ENCODE measurements at places on chromosomes 1 and 21.

- DNase-seq = no peak
Observed at GRCh38 chr1:169914531-169914930, 20.8 kb upstream of the SCYL3 start.

GRCh38 chr1:31798433-31799195 lies 17.2 kb downstream of the SPOCD1 start:
- DNase-seq = no peak

DNA sequence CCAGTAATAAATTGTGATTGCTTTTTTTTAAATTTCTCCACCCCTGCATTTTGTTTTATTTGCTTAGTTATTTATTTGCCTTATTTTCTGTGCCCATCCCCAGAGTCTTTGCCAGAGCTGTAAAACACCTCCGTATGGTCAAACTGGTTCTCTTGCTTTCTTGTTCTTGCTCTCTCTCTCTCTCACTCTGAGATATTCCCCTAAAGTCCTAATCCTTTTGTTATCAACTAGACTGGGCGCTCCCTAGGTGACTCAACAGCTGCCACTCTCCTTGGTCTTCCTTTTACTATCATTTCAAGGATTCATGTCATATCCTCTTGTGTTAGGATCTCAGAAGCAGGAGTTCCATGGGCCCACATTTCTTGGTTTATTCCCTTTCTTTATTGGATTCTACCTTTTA lies 160.0 kb downstream of the PRDM2 start:
- DNase-seq = no peak

DNA sequence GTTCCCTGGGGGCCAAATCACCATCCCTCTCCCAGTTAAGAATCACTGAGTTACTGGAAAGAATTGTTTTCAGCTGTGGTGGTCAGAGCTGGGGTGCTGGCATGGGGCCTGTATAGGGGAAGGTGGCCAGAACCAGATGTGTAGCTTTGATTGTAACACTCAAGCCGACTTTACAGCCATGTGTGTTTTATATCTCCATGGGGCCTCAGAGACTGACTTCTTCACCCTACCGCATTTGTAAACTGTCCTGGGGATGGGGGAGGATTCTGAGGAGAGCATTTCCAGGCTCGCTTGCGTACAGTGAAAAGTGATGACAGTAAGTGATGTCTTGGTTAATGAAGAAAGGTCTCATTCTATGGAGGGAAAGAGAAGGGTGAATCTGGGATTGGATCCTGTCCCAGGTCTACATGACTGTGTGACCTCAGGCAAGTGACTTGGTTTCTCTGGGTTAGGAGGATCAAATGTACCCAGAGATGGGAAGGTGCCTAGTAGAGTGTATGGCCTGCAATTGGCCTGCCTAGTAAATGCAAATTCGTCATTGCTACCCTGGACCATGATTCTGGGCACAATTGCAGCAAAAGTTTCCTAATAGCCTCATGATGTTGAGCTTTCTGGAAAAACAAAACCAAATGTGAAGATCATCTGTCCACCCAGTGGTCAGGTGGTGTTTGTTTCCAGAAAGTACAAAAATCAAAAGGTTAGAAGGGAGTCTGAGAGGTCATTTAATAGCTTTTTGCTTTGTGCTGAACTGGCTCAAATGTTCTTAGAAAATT lies 49.7 kb upstream of the RCC2 start:
- no peak for DNase-seq

- no peak for DNase-seq
Observed at GRCh38 chr1:183472488-183473216, at the start of gene SMG7. Gene SMG7 (plus strand): TSS chr1:183472499. CDS start chr1:183472621, 122 bp downstream.

GRCh38 chr1:182391362-182392049 lies at the start of gene GLUL:
Gene GLUL (minus strand): TSS chr1:182391790. CDS start chr1:182388737, 3,053 bp downstream.
- no peak for DNase-seq

GRCh38 chr1:64814427-64814826 lies 69.6 kb downstream of the RAVER2 start:
- DNase-seq = no peak

DNA sequence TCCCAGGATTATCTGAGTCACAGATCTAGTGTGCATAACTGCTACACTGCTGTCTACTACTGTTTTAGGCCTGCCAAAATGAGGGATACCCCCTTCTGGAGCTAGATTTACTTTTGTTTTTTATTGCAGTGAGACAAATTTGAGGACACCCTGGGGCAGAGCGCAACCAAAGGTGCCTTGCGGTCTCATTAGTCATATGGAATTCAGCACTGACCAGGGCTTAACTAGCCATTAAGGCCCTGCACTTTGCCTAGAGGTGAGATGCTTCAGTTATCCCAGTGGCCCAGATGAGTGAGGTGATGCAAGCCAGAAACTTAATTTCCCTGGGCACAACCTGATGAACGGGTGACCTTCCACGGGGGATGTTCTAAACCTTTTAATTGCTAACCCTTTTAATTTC lies 998 bp upstream of the SPAG17 start:
- no peak for DNase-seq

DNA sequence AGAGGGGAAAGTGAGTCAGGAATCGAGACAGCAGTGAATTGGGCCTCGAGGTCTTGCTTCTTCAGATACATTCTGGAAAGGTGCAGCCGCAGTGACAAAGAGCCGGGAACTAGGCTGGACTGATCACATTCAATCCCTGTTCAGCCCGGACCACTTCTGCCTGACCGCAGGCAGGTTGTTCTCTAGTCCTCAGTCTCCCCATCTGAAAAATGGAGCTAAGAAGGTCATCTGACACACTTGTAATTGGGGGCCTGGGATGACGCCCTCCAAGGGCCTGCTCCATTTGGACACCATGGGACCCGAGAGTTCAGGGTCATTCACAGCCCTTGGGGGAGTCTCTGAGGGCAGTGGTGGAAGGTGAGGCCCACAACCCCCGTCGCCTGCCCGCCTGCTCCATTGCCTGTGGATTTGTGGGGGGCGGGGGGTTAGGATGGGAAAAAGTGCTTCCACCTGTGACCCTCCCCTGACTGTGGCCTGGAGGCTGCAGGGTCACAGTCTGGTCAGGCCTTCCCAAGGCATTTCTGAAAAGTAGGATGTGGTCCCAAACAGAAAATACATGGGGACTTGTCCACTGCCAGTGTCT lies 87.9 kb upstream of the CSF3R start:
- no peak for DNase-seq

DNA sequence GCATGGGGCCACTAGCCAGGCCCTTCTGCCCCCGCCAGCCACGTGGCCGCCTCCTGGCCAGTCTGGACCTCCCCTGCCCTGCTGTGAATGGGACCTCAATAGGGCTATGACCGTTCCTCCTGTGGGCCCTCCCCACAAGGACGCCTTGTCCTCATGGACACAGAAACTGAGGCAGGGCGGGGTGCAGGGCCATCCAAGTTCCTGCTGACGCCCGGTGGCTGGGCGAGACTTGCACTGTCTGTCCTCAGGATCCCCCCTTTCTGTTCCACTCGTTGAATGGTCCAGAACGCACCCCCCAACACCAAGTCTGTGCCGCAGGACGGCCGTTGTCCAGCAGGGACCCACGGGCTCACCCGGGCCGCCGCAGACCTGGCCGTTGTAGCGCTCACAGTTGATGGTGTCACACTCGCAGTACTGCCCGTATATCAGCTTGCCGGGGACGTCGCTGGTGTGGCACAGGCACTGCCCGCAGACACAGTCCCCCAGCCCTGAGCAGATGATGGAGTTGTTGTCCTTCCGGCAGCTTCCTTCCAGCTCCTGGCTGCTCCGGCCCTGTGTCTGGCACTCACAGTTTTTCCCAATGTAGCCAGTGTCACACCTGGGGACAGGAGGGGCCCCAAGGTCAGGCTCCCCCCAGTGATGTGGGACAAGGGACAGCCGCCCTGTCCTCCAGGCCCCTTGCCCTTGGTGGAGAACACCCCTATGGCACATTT lies 16.3 kb upstream of the PTTG1IP start:
- no peak for DNase-seq

DNA sequence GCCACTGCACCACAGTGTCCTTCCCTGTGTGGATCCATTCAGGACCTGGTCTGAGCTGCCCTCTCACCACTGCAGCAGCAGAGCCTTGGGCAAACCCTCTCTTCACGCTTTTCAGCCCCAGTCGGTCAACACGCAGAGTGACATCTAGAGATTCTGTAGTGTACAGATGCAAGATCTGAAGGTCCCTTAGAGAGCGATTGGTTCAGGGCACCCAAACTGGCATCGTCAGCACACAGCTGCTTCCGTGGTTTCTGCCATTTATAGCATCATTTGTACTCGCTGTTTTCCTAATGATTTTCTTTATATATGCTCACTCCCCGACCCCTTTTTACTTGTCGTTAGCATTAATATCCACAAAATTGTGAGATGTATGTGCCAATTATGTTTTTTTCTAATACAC lies 1.5 kb upstream of the ASCL5 start:
- DNase-seq = no peak

DNA sequence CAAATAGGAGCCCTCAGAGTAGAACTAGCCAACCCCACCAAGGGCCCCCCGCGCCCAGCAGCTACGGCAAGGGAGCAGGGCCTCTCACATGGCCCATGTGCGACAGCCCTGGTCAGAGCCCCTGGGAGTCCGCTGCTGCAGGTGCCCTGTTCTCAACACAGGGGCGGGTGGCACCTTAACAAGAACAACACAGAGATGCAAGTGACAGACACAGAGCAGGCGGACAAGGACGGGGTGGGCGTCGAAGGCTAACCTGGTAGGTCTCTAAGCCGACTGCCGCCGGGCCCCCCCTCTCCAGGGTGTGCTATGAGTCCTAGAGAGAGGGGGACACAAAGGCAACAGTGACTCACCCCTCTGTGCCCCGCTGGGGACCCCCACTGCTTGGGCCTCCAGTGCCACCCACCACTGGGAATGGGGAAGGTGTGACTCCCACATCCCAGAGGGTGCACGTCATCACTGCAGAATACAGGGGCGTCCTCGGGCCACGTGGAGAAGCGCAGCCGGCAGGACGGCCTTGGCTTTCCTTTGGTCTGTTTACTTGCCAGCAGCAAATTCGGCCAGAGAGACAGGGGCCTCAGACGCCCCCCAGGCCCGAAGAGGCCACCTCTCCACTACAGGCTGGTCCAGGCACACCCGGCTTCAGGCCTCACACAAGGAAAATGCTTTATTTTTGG lies 44.8 kb downstream of the PRDM15 start:
- no peak for DNase-seq

- no peak for DNase-seq
Observed at GRCh38 chr1:7585216-7585907, 185.7 kb upstream of the VAMP3 start.

- no peak for DNase-seq
Observed at GRCh38 chr1:197868751-197869489, 33.5 kb upstream of the C1orf53 start.

- DNase-seq = no peak
Observed at GRCh38 chr1:76203127-76203526, 128.6 kb downstream of the ST6GALNAC3 start.

DNA sequence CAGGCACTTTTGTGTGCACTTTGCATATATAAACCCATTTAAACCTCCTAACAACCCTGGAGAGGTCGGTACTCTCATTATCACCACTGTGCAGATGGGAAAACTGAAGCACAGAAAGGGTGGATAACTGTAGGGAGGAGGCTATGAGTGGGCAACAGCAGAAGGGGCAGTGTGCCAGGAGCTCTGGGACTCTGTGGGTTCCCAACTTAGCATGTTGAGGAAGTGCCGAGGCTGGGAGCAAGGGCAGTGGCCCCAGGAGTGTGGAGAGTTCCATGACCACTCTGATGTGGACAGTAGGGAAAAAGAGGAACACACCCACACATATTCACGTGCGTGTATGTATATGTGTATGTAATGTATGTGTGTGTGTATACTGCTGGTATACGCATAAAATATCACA lies 25.7 kb upstream of the KCNC4 start:
- DNase-seq = no peak

- no peak for DNase-seq
Observed at GRCh38 chr1:68328490-68328889, 96.2 kb upstream of the WLS start.

DNA sequence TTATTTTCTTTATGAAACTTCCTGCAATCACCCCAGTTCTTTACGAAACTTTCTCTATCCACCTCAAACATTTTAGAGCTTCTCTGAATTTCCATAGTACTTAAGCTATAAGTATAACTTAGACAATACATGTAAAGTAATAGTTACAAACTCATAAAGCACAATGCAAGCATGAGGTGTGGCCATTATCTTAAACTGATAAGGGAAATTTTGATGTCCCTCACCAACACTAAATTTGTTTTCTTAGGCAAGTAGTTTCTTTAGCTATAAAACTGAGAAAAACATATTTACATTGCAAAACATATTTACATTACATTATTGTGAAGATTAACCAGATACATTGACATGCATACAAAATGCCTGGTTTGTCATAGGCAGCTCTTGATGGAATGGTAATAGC lies 146.4 kb upstream of the ATP1B1 start:
- DNase-seq = no peak

DNA sequence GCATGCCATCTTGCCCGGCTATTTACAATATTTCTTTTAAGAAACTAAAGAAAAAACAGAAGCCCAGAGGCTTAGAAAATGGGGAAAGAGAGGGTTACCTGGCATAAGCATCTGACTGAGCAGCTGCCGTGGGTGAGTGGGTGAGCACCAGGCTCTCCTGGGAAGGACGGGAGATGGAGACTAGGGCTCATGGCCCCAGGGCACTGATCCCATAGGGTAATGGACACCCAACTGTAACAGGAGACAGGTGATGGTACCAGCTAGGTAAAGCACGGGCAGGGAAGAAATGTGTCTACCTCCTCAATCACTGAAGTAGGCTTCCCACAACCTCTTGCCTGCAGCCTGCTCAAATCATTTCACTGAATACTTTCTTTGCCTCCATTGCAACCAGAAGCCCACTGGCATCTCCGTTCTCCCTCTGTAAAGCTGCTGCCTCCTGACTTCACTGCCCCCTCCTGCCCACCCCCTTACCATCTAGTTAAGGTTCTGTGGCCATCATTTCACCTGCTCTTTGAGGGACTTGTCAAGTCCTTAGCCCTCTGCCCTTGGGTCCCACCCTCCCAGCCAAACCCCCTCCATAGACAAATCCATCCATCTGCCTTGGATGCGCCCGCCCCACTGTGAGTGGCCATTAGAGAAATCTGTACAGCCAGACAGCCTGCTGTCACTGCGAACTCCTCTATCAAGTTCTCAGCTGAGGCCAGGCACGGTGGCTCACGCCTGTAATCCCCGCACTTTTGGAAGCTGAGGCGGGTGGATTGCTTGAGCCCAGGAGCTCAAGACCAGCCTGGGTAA lies 6.2 kb downstream of the TMEM125 start:
- no peak for DNase-seq

DNA sequence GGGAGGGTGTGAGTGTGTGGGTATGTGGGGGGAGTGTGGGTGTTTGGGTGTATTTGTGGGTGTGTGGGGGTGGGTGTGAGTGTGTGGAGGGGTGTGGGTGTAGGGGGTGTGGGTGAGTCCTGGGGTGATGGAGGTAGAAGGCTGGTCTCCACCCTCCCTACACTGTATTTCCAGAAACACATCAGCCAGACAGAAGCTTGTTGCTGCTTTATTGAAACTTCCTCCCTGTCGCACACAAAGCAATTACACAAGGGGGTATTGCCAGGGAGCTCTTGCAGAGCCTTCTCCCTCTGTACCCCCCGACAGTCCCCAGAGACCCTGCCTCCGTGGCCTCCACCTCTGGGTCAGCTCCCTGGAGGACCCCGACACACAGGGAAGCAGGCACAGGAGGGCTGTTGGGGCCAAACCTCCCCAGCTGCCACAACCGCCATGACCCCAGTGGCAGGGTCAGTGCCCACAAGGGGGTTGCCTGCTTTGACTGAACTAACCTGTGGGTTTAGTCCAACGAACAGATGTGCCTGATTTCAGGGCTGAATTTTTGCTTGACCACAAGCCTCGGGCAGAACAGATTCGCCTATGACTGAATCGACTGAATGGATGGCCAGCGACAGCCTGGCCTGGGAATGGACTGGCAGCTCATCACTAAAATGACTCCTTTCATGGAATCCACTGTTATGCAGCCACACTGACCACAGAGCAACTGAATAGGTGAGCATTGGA lies 9.1 kb upstream of the MATN1 start:
- DNase-seq = no peak

Data from cerebellar nuclear complex (tissue), 1 donor.